ENCODE measurements at places on chromosomes 5 and 9. TPM values are rescaled to one million over a fixed set of nuclear protein-coding genes. Genes with fewer than 3 reads are reported as not detected.

Gene AKNA
- total RNA-seq = 23.8 TPM

Gene PRRT1B
- total RNA-seq = 0.93 TPM

Gene SEMA5A
- 45.6 TPM for total RNA-seq

Gene PCDHAC2
- total RNA-seq = 5.8 TPM

Gene THBS4
- total RNA-seq = 41.2 TPM

Gene SH2D3C
- total RNA-seq = 22.4 TPM

Gene LCP2
- total RNA-seq = 11.1 TPM

Gene TRIP13
- 6.1 TPM for total RNA-seq

Gene EDIL3
- total RNA-seq = 28.2 TPM

Gene FER
- total RNA-seq = 29.1 TPM

Gene CCDC152
- 1.6 TPM for total RNA-seq

Gene HCN1
- total RNA-seq = 0.64 TPM

Gene FBLL1
- 2.0 TPM for total RNA-seq

Gene TRAF1
- total RNA-seq = 5.2 TPM

Gene LHX3
- total RNA-seq = not detected

Gene C7
- 392 TPM for total RNA-seq

Gene COL15A1
- total RNA-seq = 107 TPM

Gene GFPT2
- 11.9 TPM for total RNA-seq

Gene MYORG
- total RNA-seq = 7.0 TPM

Gene SPINK7
- total RNA-seq = not detected

Gene CAMK4
- 13.9 TPM for total RNA-seq

Gene STING1
- 48.5 TPM for total RNA-seq

Gene CORO2A
- 1.4 TPM for total RNA-seq

Gene MARCOL
- total RNA-seq = not detected

Gene WNT8A
- 0.18 TPM for total RNA-seq

Gene ADAMTS6
- total RNA-seq = 7.6 TPM

Gene SAXO1
- 0.93 TPM for total RNA-seq

Gene PCDHB16
- 7.8 TPM for total RNA-seq

Gene TNC
- total RNA-seq = 556 TPM

Gene CCL19
- total RNA-seq = 0.41 TPM

Gene CACFD1
- 23.3 TPM for total RNA-seq

Gene DAPK1
- 80.8 TPM for total RNA-seq

Gene KCNV2
- total RNA-seq = not detected

Gene GLDC
- 13.4 TPM for total RNA-seq

Gene SCGB3A2
- 0.93 TPM for total RNA-seq

Gene SOHLH1
- not detected for total RNA-seq

Gene CER1
- total RNA-seq = 1.1 TPM

Measured in metanephros (tissue), 2 donors.